AG09309 (cell line): ENCODE measurements at places on chromosomes 5 and 9.

GRCh38 chr5:113147101-113147508, 170.5 kb downstream of the DCP2 start:
- peak; percentile 97 for DNase-seq

DNA sequence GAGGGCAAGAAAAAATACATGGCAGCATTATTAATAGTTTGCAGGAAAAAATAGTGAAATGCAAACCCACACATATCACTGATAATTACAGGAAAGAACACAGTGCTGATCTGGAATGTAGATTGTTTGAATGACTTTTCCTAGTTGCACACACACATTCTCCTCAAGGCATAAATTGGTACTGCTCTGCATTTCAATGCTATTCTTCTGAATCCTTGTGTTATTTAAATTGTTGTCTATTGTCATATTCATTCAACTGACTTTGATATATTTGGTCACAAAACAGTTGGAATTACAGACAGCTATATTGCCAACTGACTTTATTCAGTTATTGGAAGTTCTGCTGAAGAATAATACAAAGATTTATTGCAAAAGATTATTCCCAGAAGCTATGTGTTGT, 139.5 kb downstream of the CDH10 start:
- DNase-seq: no peak

DNA sequence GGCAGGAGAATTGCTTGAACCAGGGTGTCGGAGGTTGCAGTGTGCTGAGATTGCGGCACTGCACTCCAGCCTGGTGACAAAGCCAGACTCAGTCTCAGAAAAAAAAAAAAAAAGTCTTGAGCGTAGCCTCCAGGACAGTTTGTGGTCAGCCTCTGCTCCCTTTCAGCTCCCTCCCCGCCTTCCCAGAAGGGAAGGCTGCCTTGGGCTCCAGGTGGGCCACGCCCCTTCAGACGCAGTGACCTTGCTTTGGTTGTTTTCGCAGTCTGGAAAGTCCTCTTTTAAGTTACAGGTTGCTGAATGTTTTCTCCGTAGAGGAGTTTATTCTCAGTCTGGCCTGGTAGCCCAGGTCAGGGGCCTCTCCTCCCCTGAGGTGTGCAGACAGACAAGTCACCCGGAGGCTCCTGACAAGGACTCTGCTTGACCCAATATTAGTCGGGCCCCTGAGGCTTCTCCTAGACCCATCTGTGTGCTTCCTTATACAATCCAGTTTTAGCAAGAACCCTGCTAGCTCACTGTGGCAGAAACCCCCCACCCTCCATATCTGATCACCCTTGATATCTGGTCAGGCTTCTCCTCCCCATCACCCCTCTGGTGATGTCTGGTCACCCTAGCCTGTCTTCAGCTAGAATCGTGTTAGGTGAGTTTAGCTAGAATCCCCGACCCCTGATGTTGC, 31.6 kb upstream of the N4BP3 start:
- no peak for DNase-seq

DNA sequence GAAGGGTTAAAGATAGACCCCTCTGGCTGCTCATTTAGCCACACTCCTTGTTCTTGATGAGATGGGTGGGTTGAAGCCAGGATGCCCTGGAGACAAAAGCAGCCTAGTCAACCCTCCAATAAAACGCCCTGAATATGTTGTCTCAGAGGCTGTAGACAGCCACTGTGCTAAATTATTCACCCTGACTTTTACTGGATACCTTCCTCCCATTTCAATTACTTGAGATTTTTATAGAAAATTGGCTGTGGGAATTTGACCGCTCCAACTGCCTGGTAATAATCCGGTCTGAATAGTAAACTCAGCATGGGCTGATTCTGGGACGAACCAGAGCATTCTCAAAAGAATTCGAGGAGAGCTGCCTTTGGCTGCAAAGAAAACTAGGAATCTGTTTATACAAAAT, 104.2 kb downstream of the SNX18 start:
- no peak for DNase-seq

DNA sequence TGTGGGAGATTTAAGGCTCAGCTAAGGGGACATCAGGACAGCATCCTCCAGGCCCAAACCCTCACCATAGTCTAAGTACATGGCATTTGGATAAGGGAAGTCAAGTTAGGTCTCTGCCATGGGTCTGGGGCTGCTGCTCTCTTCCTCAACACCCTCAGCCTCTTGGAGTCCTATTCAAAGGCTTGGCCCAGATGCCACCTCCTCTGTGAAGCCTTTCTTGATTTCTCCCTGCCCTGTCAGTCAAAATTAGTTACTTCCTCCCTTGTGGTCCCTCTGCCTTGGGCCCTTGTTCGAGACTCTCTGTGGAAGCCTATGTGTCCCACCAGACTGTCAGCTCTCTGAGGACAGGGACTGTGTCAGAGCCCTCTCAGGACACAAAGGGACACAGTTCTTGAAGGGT, 17.7 kb upstream of the DAB2IP start:
- DNase-seq: no peak

DNA sequence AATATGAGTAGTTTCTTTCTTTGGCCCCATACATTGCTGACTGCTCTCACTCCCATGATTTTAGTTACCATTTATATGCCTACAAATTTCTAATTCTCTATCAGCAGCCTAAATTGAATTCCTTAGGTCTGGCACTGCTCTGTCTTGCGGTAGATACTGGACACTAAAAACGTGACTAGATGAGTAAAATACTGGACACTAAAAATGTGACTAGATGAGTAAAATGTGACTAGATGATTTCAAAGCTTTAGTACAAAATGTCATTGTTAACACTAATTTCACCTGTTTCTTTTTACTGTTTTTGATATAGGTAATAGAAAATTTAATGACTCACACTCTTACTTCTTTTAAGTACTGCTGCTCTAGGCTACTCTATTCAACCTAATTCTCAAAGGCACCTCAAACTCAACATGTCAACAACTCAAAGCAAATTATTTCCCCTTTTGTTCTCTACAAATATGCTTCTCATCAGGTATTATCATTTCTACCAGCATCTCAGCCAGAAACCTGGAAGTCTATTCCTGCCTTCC, 31.4 kb upstream of the GOLGA1 start:
- no peak for DNase-seq

- no peak for DNase-seq
These were observed 3.0 kb upstream of the FOXE1 start for GRCh38 chr9:97849980-97850379.

DNA sequence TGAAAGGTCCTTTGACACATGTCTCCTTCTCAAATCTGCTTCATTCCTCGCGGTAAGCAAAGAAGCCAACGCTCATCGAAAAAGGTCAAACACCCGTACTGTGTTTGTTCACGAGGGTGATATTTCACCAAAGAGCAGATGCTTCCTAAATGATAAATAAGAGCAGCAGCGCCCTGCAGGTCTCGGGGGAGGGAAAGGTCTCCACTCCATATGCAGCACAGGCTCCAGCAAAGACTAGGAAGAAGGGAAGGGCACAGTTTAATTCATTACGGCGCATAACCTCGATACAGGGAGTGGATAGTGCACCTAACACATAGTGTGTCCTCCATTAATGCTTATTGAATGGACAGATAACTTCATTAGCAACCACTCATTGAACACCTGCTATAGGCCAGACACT, 593.3 kb downstream of the CDK5RAP2 start:
- DNase-seq: no peak

GRCh38 chr5:172076761-172077244, 70.4 kb upstream of the FBXW11 start:
- DNase-seq: peak; percentile 16
